ENCODE measurements at places on chromosomes 1 and 21.

DNA sequence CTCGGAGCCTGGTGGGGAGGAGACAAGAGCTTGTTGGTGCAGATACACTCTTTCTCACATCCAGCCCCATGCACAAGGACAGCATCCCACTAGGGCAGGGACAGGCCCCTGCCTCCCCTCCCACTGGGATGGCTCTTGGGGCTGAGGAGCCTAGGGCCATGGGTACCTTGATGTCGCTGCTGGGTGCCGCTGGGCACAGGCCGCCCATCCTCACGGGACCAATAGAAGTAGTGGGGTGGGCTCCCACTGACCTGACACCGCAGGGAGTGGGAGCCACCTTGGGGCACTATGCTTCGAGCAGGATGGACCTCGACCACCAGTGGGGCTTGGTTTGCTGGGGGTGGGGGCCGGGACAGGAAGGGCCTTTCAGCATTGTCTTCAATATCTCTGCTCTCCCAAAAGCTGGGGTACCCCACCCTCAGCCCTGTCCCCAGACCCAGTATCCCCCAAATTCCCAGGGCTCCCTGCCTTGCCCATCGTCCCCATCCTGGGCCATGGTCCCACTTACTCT lies 47.7 kb downstream of the LDLRAD2 start:
- no peak for DNase-seq

DNA sequence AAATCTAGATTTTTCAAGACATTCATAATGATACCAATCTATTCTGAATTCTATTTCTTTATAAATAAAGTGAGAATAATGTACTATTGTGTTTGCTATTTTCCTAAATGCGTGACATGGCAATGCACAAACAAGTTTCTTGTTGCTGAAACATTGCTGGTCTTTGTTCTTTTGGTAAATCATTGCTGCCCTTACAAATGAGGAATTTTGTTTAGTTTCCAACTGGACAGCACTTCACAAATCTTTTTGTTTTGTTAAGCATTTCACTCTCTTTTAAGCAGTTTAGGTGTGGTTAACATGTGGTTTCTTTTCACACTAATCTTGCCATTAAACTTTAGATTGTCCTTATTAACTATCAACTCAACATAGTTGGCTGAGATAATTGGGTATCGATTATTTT lies 94.6 kb downstream of the LRRC7 start:
- DNase-seq: no peak

GRCh38 chr1:29532285-29532684 lies 296.0 kb downstream of the PTPRU start:
- DNase-seq: no peak

DNA sequence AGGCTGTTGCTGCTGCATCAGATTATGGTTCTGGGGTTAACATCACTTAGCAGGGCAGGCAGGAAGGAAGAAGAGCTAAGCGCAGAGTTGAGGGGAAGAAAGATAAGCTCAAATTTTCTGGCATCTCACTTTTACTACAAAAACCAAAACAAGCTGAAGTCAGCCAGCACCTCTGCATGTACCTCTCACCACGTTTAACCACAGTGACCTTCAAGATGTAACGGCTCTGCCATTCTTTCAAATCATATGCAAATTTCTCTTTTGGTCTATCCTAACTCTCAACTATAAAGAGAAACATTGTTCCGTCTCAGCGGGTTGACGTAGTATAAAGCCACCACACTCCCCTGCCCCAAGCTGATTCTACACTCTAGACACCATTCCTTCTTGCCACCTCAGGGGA lies 154.4 kb downstream of the OMA1 start:
- DNase-seq: no peak

GRCh38 chr1:183070923-183071618 lies 47.9 kb downstream of the LAMC1 start:
- no peak for DNase-seq

- DNase-seq: no peak
Observed at GRCh38 chr1:190328361-190328760, 149.3 kb downstream of the BRINP3 start.

GRCh38 chr1:32889731-32890278 lies 3.5 kb downstream of the HPCA start:
- no peak for DNase-seq

DNA sequence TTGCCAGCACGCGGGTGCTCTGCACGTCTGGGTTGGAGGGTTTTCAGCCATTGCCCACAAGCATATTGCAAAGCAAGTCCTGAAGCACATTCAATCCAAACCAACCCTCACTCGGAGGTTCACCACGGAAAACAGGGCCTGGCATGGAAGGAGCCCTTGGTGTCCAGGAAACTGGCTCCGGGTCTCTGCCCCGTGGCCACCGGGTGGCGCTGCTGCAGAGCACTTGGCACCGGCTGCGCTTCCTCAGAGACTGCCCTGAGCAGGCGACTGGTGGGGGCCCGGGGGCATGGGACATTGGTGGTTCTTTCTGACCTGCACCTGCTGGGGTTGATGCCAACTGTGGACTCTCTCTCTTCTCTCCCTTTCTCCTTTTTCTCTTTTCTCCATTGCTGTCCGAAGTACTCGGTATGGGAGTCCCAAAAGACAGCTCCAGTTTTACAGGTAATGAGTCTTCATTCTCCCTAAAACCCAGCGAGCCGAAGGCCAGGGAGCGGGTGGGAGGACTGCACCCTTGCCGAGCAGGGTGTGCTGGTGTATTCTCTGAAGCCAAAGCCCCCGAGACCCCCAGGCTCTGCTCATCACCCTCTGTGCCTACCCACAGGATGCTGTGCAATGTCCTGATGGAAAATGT lies 4.1 kb upstream of the KCNAB2 start:
- DNase-seq: no peak

- no peak for DNase-seq
Observed at GRCh38 chr1:230391776-230392535, 34.2 kb downstream of the PGBD5 start.

- DNase-seq: no peak
Observed at GRCh38 chr1:25724201-25724600, 75.8 kb upstream of the SELENON start.

GRCh38 chr1:19762175-19762779 lies 37.4 kb downstream of the TMCO4 start:
- no peak for DNase-seq

DNA sequence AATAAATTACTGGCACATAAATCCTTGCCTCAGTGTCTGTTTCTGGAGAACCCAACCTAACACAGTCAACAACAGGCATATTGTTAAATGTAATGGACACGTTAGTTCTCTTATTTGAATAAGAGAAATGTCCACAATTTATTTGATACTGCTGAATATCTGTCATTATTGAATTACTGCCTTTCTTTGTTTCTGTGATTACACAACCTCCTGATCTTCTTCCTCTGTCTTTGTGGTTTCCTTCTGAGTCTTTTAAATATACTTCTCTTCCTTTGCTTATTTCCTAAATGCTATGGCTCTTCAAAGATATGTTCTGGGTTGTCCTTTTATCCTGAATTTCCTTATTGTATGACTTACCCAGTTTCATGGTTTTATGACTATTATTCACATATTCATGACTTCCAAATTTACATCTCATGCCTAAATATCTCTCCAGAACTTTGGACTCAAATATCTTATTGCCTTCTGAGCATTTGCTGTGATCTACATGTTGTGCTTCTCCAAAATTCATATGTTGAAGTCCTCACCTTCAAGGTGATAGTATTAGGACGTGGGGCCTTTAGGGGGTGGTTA lies 39.9 kb downstream of the MSH4 start:
- DNase-seq: no peak

- DNase-seq: no peak
Observed at GRCh38 chr1:111542187-111542586, 38.8 kb upstream of the ADORA3 start.

DNA sequence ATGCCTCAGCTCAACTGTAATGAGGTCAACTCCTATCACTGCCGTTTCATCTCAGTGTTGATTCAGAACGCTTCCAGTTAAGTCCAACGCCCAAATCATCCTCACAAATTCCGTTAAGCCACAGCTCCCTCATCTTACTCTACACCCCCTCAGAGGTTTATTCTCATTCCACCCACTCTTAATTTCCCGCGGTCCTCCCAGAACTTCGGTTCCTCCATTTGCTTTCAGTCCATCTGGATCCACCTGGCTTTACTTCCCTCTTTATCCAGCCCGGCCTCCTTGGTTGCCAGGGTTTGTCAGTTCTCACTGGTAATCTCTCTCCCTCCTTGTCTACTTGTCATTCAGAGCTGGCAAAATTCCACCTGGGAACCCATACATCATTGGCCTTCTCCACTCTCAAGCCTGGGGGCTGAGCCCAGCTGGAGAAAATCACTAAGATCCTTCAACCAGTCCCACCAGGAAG lies 51.3 kb upstream of the RUNX1 start:
- DNase-seq: no peak

GRCh38 chr1:112026016-112026415 lies 36.5 kb upstream of the KCND3 start:
- no peak for DNase-seq

DNA sequence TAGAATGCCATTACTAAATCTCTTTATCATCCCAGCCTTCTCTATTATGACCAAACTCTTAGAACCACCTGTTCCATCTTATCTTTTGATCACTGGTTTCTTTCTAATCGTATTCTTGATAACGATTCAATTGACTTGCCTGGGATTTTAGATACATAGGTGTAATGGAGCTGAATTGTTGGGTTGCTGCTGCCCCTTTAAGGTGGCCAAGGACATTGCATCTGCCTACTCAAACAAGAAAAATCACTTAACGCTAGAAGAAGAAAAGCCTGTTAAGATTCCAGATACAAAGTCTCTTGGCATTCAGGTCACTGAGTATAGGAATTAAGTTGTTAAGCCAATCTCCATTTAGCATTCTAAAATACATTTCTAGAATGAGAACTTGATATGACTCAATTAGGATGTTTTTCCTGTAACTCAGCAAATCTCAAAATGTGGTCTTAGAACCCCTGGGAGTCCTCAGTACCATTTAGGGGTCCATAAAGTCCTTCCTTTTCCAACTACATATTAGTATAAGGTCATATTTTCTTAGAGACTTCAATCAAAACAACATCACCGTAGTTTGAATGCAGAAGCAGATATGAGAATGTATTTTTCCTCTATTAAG lies 12.4 kb downstream of the NEXN start:
- DNase-seq: no peak

GRCh38 chr1:222618001-222618879 lies at the start of gene MIA3:
TSS of gene MIA3 (plus strand) at chr1:222618097. CDS start at chr1:222618111, 14 bp downstream.
- DNase-seq: peak; percentile 26

DNA sequence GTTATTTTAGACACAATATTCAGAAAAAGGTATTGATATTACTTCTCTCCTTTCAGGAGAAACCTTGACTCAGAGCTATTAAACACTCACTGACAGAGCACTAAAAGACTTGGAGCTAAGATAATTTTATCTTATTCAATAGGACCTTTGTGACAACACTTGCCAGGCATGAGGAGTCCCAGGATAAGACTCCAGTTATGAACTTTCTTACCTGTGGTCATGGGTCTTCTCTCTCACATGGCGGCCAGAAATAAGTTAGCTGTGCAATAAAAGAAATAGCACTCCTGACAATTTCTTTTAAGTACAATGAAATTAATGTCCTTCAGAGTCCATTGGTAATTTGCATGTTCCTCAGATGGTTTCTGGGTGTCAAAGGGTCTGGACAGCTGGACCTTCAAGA lies 382.1 kb downstream of the BRINP3 start:
- DNase-seq: no peak

DNA sequence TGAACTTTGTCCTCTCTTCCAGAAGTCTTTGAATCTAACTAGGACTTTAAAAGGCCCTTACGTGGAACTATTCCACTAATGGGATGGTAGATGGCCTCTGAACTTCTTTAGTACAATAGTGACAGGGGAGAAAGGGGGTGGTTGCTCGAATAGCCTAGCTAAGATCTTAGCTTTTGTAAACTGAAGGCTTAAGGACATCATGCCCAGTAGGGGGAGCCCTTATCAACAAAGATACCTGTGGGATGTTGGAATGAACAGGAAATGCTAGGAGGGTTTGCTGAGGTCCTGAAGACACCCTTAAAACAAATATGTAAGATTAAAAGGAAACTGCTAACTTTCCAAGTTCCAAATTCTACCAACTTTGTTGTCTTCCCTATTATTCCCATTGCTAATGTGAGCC lies 33.2 kb downstream of the NHLH2 start:
- no peak for DNase-seq

GRCh38 chr1:198605406-198605805 lies 33.4 kb upstream of the PTPRC start:
- DNase-seq: no peak

- DNase-seq: peak; percentile 29
Observed at GRCh38 chr1:165871311-165872067, 44.1 kb downstream of the UCK2 start.

DNA sequence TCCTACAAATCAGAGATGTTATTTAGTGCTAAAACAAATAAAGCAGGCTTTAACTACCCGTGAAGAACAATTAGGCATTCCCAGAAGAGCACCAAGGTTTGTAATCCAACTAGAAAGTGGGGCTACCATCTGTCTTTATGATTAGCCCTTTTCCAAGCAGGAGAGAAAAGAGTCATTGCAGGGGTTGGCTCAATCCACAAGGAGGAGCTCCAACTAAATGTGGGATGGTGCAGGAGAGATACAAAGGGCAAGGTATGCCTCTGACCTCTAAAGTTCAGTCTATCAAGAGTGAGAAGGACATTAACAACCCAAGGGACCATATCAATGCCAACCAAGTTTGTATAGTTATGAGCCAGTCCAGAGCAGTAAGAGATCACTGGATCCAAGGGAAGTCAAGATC lies 382.7 kb upstream of the DUSP10 start:
- no peak for DNase-seq

GRCh38 chr1:27868556-27868931 lies 3.8 kb upstream of the THEMIS2 start:
- DNase-seq: no peak

- no peak for DNase-seq
Observed at GRCh38 chr1:204728456-204728855, 42.9 kb upstream of the LRRN2 start.

Data from activated effector memory CD4-positive, alpha-beta T cell treated with Interleukin-2 at 50 U/mL for 16 hours (primary cell).